Stimulated activated CD8-positive, alpha-beta memory T cell treated with anti-CD3 and anti-CD28 coated beads, Interleukin-7, amount 100 ng/mL, for 1 hour (primary cell): ENCODE measurements at places on chromosomes 5 and 9.

GRCh38 chr5:95075111-95075510 lies 209.8 kb downstream of the MCTP1 start:
- DNase-seq, result no peak

DNA sequence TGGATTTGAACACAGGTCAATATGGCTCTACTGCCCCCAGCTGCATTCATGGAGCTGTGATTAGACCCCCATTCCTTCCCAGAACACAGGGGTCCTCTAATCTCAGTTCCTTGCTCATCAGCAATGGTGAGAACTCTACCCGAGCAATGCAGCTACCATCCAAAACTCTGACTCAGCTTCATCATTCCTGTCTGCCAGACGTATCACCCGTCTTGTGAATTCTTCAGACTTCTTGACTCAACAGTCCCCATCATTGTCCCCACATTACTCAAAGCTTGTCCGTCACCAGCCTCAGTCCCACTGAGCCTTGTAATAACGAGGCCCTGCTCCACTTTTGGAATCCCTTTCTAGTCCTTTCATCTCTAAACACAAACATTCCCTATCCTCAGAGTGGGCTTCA lies 36.3 kb upstream of the STX17 start:
- DNase-seq, result no peak

GRCh38 chr5:126925482-126925881 lies 104.9 kb downstream of the MARCHF3 start:
- DNase-seq, result no peak

- DNase-seq, result no peak
Measured at GRCh38 chr9:75085640-75086039, 2.3 kb downstream of the NMRK1 start.

GRCh38 chr5:68387074-68387796 lies 171.7 kb downstream of the PIK3R1 start:
- DNase-seq, result no peak

GRCh38 chr5:81226949-81227348 lies 6.2 kb upstream of the CKMT2 start:
- DNase-seq, result no peak

DNA sequence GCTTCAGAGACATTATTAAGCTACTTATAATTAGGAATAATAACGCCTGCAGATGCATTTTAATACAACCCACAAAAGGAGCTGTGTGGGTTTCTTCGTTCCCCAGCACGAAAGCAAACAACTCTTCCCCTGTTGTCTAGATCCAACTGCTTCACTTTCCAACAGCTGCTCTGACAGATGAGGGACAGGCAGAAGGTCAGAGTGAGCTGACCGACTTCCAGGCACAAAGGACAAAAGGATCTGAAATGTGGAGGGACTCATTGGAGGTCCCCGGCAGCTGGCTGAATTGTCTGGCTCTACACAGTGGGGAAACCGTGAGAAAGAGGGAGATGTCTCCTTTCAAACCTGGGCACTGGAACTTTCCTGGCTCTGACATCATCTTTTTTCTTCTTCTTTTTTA lies 79.1 kb upstream of the ALDH1B1 start:
- DNase-seq, result no peak

DNA sequence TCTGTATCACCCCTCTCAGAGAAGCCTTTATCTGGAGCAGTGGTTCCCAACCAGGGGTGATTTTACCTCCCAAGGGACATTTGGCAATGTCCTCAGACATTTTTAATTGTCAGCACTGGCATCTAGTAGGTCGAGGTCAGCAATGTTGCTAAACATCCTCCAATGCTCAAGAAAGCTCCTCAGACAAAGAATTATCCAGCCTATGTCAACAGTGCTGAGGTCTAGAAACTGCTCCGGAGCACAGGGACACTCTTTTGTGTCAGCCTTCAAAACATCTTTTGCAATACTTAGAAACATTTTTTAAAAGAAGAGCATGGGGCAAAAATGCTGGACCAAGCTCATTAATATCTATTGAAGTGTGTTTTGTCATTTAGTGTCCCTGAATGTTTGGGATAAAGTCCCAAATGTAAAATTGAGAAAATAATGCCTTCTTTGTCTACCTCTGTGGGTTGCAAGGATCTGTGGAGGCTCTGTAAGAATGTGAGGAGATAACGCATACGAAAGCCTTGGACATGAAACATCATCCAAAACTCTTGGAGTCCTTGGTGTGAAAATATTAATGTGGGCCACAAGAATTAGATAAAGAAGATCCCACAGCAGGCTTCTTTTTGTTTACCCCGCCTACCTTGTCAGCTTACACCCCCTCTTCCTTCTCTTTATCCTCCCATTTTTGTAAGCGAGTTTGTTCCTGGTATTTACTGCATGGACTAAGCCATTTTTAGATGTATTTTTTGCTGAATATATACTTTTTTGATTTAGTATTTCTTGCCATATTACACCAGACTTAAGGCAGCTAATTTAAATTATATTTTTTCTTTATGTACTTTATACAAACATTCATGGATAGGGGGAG lies 193.5 kb downstream of the CD180 start:
- DNase-seq, result no peak

DNA sequence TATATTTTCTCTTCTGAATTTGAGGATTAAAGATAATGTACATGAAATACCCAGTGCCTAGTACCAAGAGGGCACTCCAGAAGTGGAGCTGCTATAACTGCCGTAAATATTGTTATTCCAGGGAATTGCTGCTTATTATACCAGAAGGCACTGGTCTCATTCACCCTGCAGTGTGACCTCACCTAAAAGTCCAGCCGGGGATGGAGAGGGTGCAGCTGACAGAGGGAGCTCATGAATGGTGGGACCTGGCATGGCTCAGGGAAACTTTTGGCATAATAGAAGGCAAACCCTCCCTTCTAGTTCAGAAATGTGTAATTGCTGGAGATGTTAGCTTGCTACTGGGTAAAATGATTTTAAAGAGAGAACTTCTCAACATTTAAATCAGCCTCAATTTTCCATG lies 108.5 kb downstream of the MVB12B start:
- no peak for DNase-seq

DNA sequence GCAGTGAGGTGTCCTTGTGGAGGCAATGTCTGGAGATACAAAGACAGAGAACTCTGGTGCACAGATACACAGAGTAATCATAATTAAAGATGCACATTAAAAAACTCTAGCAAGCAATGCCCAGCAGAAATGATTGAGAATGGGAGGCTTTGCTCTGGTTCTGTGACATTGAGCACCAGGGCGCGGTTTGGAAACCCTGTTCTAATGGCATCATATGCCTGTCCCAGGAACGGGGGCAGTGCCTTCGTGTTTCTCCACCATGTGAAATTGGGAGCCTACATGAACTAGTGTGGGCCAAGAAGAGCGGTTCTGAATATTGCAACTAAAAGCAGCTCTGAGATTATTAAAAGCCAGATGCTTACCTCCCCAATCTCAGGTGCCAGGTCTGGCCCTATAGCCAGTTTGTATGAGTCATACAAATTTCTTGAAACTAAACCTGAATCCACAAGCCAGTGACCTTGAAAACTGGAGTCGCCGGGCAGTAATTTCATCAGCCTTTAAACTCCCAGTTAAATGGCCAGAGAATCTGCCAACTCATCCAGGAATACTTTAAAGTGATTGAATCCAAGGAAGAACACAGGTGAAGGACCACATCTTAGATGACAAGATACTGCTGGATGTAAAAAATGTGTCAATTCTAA lies 22.2 kb upstream of the CTSL start:
- DNase-seq, result no peak

GRCh38 chr5:131747180-131748105 lies 49.4 kb downstream of the FNIP1 start:
- DNase-seq, result no peak

DNA sequence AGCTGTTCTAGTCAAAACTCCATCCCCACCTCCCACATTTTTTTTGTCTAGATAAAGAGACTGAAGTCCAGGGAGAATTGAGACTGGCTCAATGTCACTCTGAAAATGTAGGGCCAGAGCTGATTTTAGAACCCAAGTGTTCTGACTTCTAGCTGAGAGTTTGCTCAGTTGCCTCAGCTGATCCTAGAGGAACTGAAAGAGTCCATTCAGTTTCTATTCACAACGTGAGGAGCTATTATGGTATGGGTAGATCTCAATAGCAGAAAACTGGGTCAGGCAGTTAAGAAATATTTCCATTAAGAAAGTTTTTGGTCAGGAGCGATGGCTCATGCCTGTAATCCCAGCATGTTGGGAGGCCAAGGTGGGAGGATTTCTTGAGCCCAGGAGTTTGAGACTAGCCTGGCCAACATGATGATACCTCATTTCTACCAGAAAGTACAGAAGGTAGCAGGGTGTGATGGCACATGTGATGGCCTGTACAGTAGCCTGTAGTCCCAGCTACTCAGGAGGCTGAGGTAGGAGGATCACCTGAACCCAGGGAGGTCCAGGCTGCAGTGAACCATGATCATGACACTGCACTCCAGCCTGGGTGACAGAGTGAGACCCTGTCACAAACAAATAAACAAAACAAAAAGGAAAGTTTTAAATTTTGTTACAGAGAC lies 61.7 kb downstream of the GLRA1 start:
- no peak for DNase-seq

GRCh38 chr5:59579101-59579823 lies 314.3 kb downstream of the PDE4D start:
- DNase-seq, result no peak
